ENCODE measurements at places on chromosomes 5 and 9.

DNA sequence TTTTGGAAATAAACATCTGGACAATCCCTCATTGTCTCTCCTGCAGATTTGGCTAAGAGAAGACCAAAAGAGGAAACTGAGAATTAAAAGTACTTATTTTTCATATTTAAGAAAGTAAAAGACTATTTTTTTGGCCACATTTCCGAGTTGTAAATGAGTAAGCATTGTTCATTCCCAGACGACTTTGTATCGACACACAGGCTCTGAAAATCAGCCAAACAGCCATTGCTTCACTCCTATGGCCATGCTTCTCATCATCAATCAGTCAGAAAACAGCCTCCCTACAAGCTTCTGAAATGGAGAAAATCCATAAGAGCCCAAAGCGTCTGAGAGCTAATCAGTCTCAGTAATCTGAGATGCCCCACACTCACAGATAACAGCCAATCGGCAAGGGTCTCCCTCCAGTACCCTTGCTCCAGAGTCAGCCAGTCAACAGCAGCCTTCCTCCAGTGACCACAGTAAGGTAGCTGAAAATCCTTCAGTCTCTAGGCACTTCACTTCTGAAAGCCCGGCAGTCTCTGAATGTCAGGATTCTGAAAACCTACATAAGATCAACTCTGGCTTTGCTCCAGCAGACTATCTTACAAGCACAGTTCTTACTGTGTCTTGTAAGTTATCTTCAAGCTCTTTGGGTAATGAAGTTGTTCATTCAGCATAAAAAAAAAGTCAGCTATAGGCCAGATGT, 30.9 kb downstream of the CDO1 start:
- DNase-seq, result no peak

GRCh38 chr5:89097103-89097502, 214.1 kb upstream of the MEF2C start:
- DNase-seq, result no peak

DNA sequence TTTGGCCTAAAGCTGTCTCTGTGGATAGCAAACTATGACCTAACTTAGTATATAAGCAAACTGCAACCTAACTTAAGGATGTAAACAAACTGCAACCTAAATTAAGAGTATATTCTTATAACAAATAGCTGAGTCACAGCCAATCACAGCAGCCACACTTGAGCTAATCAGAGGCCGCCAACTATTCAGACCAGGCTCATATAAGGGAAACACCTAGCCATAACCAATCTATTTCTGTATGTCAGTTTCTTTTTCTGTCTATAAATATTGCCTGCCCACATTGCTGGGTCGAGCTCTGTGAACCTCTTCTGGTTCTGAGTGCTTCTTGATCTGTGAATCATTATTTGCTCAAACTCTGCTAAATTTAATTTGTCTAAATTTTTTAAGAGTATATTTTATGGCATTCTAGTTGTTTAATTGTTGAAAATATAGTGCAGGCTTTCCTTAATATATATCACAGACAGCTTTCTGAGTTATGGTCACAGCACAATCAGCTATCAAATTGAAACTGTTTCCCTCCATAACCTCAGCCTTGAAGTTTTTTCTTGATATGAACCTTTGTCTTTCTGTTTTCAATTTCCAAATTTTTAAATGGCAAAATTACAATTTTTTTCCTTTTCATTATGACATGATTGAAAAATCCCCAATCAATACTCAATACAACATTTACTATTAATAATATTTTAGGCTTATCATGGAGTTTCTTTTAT, 327.1 kb upstream of the NUDT12 start:
- no peak for DNase-seq

DNA sequence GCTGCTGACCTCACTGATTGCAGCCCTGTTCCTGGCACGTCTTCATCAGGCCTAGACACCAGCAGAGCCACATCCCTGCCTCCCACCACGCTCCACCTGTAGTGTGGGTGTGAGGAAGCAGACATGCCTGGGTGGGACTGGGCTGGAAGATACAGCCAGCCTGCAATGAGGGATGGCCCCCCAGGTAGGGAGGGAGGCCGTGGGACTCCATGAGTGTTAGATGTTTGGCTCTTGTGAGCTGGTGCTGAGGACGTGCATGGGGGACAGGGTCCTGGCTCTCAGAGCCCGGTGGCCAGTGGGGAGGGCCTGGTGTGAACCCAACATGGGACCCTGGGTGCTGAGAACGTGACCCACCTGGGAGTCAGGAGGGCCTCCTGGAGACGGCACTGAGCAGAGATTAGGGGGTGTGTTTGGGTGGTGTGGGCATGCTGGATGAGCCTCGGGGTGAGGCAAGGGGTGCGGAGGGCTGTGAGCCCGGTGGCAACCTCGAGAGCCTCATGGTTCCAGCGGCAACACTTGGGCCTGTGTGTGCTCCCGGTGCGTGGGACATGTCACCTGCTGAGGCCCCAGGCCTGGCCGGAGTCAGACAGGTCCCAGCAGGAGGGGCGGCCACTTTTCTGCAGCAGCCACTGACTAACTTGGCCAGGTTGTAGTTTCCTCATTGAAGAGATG, 87.6 kb downstream of the PHF2 start:
- DNase-seq, result peak; percentile 34

All from lower lobe of right lung (tissue), 2 donors.